Right kidney (tissue), 9 donors: ENCODE measurements at places on chromosomes 3 and 15.

DNA sequence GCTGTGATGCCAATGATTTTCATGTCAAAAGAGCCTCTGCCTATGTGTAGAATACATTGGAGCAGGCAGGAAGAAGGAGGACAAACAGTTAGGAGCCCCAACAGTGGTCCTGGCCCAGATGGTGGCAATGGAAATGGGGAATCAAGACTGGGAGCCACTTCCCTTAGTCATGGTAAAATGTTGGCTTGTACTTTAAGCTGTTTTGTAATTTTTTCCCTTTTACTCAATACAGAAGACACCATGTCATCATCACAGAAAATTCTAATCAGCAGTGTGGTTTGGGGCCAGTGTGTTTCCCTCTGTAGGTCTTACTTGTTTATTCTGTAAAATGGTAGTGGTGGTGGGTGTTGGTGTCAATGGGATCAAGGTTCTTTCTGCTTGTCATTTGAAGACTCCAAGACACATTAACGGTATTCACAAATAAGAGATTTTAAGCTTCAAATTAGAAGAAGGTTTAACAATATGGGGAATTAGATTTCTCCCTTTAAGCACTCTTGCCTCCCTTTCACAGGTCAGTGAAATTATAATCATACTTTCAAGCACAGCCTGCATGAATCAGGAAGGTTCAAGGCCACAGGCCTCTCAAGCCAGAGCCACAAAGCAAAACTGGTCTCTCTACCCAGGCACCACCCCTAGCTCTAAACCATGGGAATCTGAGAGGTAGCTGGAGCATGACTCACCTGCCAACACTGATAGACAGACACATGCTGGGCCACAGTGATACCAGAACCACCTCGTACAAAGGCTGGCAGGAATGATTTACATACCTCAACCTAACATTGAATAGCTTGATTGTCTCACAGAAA lies 24.9 kb downstream of the SIAH2 start:
- DNase-seq = no peak

GRCh38 chr3:159887911-159888310 lies 100.7 kb upstream of the IL12A start:
- no peak for DNase-seq

DNA sequence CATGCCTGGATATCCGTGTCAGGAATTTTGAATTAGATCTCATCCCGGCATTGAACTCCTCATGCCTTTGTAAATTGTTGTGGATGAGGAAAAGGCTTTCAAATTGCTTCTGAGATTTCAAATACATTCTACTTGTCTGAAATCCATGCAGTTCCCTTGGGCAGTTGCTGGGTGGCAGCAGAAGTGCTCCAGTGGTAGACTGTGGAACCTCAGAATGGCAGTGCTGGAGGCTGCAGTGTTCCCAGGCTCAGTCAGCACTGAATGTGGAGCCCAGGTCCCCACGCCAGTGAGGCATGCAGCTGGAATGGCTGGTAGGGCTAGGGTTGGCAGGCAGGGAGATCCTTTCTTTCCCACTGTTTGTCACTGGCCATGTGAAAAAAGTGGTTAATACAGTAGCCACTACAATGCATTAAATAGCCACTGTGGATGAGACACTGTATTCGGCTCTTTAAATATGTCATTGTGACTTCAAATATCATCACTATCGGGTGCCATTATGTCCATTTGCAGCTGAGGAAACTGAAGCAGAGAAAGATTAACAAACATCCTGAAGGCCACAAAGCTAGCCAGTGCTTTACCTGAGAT lies 98.6 kb downstream of the TPRG1 start:
- no peak for DNase-seq

DNA sequence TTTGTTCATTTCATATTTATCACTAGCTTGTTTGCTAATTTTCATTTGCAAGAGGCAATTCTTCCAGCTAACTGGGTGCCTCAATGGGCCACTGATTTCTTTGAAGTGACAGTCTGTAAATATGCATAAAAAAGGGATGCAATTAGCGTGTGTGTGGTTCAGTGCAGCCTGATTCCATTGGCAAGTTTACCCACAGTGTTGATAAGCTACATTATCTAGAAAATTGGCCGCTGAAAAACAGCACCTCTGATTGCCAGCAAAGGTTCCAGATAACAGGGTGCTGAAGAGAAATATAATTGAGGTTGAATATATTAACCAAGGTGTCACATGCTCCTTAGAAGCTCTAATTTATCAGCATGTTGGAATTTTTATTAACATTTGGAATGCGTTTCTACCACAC lies 76.9 kb downstream of the SAMMSON start:
- no peak for DNase-seq

- DNase-seq = no peak
Observed at GRCh38 chr3:150433347-150433746, 25.2 kb downstream of the TSC22D2 start.

- DNase-seq = no peak
Observed at GRCh38 chr15:88654430-88655102, 15.8 kb downstream of the ISG20 start.

DNA sequence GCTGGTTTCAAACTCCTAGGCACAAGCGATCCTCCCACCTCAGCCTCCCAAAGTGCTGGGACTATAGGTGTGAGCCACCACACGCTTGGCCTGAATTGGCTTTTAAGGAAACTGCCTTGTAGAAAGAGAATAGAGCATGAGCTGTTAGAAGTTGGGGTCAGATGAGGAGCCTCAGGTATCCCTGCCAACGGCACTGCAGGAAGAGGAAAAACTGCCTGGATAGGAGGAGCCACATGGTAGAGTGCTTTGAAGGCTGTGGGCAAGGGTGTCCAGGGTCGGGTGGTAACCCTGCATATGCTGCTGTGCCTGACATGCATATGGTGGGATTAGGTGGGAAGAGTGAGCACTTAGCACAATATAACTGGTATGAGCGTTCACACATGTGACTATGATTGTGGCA lies 55.0 kb downstream of the BSN start:
- DNase-seq = no peak

DNA sequence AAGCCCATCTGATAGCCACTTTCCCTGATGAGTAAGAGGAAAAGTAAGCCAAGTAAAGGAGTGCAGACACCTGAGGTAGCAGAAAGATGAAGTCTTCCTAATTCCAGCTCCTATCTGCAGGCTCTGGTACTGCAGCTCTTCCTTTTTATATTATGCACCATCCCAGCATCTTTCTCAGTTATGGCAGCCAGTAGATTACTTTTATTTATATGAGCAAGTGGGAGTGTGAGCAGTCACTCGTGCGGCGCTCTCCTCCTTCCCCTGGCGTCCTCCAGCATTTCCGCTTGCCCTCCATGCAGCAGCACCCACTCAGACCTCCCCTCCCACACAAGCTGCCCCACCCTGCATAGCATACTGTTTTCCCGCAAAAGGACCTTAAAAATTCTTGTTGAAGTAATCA lies 465.9 kb upstream of the DPPA4 start:
- no peak for DNase-seq
